ENCODE measurements at places on chromosomes 4 and X.

DNA sequence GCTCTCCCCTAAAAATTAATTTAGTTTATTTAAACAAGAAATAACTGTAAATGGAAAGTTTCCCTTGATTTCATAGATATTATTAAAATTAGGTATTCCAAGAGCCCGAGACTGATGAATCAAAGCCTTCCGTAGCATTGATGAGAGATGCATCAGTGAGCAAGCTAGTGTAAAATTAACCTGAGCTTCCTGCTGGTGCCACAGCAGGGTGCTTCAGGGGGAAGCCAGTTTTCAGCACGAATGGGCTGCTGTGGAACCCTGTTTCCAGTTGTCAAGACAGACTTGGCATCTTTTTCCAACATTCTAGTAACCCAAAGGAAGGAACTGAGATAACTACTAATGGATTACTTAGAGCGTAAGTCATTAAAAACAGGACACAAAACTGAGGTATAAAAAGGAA lies 221.7 kb downstream of the RBMX2 start:
- no peak for DNase-seq

GRCh38 chr4:40844261-40844660 lies 94.5 kb downstream of the NSUN7 start:
- no peak for DNase-seq

DNA sequence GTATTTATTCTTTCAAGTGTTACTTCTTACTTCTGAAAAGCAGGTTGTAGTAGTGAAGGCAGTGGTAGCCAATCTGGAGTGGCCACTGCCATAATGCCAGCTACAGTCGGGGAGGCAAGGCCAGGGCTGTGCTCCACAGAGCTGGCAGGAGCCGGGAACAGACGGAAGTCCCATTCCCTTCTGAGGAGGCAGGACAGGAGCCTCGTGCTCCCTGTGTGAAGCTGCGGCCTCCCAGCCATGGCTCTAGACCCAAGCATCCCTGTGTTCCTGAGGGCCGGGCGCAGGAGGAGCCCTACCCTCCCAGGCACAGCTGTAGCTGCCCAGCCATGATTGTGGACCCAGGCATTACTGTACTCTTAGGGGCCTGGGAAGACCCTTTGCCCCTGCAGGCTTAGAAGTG lies 461.8 kb downstream of the ADGRL3 start:
- no peak for DNase-seq

- DNase-seq: no peak
These were observed 1384.8 kb downstream of the FAM133A start for GRCh38 chrX:95058815-95059214.

DNA sequence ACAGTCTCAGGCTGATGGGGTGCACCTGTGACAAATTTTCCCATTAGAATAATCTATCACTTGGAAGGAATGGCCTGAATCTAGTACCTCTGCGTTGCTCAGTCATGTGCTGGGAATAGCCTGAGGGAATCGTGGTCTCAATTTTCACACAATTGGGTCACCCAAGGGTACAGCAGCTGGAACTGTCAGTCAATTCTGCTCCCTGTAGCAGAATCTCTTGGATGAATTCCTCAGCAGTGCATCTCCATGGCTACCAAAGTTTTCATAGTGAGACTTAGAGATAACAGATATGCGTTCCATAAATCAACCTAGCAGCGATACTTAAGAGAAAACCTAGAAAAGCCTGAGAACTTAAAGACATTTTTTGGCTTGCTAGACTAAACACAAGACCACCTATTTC lies 288.7 kb upstream of the CTSO start:
- no peak for DNase-seq

DNA sequence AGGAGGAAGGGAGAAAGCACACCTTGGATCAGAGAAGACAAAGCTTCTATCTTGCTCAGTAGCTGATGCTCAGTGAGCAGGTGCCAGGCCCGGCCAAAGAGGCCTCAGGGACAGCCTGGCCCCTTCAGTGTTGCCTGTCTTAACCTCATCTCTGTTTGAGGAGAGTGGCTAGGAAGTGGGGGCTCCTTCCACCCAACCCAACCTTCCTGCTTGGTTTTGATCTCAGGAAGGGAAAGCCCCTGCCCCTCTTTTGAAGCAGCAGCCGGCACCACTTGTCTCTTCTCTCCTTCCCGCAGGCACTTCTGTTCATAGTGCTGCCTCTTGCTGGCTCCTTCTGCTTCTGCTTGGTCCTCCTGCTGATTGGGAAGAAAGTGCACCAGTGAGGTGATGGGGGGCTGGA lies 2.4 kb upstream of the AFF2 start:
- DNase-seq: no peak

DNA sequence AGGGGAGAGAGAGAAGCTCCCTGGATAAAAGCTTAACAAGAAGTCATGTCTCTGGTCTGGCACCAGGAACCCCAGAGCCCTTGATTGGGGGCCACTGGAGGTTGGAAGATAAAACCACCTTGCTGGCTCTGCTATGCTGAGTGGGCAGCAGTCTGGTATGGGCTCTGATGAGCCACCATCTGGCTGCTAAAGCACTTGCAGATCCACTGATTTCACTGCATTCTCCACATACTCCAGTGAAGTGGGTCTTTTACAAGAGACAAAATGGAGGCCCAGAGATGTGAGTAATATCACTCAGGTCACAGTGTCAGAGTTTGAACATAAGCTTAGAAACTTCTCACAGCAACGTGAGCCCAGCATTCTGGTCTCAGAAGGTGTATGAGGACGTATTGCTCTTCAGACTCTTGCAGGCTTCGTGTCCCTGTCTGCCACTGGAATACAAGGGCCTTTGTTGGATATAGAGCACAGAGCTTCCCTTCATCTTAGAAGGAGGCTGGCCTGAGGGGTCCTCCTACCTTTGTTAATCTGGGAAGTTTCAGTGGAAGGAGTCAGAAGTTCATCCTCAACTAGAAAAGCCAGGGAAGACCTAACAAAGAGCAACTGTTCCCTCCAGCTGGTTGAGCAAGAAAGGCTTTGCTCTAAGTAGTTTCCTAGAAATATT lies 11.8 kb downstream of the CLDN2 start:
- no peak for DNase-seq

- no peak for DNase-seq
These were observed 798.4 kb upstream of the FTHL17 start for GRCh38 chrX:31870267-31870666.

DNA sequence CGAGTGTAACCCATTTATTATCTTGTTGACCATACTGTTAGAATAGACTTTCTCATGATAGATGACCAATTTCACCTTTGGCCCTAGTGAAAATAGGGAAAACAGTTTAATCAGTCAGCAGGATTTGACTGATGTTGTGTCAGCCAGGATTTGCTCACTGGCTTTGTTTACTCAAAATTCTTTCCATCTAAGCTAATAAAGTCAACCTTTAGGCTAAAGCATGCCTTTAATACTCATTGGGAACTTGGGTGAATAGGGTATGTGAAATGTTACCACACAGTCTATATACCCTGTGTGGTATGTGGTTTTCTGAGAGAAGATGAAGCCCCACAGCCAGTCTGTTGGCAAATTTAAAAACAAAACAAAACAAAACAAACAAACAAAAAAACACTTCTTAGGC lies 18.7 kb upstream of the SPANXB1 start:
- DNase-seq: no peak

- peak; percentile 93 for DNase-seq
These were observed 720 bp downstream of the RPL10 start for GRCh38 chrX:154398668-154399526.

DNA sequence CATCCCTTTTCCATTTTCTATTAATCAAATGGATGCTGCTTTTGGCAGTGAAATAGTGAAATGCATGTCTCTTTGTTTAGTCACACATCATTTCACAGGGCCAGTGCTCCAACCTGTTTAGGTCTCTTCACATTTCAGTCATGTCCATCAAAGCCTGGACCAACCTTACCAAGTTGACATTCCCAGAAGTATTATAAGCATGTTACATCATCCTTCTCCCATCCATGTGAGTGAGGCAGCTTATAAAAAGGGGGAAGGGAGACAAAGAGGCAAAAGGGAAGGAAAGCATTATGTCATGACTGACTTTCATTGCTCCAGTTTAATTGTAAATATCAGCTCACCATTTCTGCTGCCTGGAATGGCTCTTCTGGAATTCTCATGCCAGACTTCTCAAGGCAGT lies 94.4 kb downstream of the NWD2 start:
- no peak for DNase-seq

DNA sequence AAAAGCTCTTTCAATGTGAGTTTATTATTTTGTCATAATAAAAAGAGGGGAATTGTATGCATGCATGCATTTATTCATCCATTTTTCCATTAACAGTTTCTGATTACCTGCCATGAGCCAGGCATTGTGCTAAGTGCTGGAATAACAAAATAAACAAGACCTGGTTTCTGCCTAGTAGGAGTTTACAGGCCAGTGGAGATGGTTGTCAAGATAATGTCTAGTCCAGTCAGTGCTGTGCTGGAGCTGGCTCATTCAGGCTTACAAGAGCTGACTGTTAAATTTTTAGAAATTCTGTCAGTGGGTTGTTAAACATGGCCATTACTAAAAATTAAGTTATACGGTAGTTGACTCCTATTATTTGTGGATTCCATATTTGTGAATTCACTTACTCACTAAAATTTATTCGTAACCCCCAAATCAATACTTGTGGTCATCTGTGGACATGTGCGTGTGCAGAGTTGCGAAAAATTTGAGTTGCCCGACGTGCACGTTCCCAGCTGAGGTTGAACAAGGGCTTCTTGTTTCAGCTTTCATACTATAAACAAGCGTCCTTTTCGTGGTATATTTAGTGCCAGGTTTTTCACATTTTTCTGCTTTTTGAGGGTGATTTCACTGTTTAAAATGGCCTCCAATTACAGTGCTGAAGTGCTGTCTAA lies 172.3 kb upstream of the RPS6KA3 start:
- no peak for DNase-seq

DNA sequence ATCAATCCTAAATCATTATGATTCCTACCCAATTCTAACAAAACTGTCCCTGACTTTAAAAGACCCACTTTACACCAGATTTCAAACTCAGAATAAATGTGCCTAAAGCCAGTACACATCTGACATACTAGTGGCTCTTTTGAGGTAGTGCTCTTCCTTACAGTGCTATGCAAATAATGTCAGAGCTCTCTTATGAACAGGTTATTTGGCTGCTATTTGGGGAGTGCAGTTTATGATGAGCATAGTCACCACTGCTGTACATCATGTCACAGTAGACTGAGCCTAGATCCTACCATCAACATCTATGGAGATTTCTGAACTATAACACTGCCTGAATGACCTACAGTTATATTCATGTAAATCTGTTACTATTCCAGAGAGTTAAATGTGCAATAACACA lies 50.4 kb upstream of the PAGE5 start:
- DNase-seq: no peak

GRCh38 chrX:119505945-119506344 lies 37.7 kb downstream of the SLC25A5 start:
- DNase-seq: no peak

DNA sequence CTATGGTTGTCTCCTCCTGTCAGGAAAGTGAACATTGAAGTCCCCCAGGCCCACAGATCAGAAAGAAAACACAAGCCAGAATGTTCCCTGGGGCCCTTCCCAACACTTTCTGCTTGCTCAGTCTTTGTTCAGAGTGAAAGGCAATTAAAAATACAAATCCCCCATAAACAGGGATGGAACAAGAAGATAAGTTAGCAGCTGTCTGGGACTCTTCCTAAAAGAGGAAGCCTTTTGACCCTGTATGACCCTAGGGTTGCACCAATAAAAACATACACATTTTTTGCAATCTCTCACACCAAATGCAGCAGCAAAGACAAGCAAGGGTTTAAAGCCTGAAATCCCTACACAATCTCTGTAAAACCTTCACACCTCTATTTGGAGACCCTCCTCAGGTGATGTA lies 22.6 kb downstream of the IRF2 start:
- no peak for DNase-seq

DNA sequence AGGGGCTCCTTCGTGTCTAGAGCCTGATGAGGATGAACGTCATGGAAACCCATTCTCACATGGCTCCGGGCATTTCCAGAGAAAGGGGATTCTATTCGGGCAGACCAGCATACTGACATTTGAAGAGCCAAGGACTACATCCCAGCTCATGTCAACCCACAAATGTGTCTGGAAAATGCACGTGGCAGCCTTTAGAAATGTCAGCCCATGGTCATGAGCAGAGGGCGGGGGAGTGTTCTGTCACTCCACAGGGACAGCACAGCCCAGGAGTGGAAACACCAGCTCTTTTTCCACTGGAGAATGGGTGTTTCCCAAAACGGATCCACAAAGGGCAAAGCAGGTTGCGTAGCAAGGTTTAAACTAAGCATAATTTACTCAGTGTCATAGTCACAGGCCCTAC lies 207.0 kb downstream of the BCOR start:
- no peak for DNase-seq

GRCh38 chr4:110475881-110476818 lies at the start of gene ENPEP:
ENPEP (plus strand) TSS chr4:110476155; CDS start chr4:110476415, 260 bp downstream.
- DNase-seq: no peak

DNA sequence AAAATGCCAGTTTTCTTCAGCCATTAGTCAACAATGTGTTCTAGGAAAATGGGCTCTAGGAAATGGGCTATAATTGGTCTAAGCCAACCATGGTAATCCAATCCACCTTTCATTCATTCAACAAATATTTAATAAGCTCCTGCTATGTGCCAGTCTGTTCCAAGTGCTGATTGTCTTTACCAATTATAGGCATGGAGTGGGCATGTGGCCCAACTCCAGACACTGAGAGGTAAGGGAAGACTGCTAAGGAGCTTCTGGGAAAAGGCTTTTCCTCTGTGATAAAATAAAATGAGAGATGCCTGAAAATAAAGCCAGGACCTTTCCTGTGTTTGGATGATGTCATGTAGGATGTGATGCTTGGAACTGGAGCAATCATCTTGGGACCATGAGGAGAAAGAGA lies 43.3 kb downstream of the HOPX start:
- DNase-seq: no peak

GRCh38 chrX:12906046-12906761 lies at the start of gene TLR8:
TLR8 (plus strand) TSS chrX:12906620; CDS start chrX:12906707, 87 bp downstream.
- no peak for DNase-seq

- no peak for DNase-seq
These were observed 205.8 kb downstream of the ARAP2 start for GRCh38 chr4:36038491-36038890.

DNA sequence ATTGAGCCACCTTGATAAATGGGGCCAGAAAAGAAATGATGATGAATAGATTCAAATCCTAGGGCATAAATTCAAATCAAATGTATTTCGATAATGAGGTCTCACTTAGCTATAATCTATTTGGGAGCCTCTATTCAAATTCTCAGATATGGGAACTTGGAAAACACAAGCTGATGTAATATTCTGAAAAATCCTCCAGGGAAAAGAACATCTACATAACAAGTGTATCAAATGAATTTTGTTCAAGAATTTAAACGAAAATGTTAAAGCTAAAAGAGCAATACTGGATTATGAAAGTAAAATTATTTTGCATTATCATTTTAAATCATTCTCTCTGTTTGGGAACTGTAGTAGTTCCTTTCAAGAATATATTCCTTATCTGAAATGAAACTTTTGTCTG lies 38.9 kb upstream of the RAP1GDS1 start:
- no peak for DNase-seq

GRCh38 chr4:13968723-13969122 lies 341.2 kb upstream of the BOD1L1 start:
- DNase-seq: no peak

Data from ascending aorta (tissue), 2 donors.